ENCODE measurements at places on chromosomes 1 and 21.

GRCh38 chr1:5637171-5637570 lies 355.1 kb downstream of the NPHP4 start:
- DNase-seq, result no peak

DNA sequence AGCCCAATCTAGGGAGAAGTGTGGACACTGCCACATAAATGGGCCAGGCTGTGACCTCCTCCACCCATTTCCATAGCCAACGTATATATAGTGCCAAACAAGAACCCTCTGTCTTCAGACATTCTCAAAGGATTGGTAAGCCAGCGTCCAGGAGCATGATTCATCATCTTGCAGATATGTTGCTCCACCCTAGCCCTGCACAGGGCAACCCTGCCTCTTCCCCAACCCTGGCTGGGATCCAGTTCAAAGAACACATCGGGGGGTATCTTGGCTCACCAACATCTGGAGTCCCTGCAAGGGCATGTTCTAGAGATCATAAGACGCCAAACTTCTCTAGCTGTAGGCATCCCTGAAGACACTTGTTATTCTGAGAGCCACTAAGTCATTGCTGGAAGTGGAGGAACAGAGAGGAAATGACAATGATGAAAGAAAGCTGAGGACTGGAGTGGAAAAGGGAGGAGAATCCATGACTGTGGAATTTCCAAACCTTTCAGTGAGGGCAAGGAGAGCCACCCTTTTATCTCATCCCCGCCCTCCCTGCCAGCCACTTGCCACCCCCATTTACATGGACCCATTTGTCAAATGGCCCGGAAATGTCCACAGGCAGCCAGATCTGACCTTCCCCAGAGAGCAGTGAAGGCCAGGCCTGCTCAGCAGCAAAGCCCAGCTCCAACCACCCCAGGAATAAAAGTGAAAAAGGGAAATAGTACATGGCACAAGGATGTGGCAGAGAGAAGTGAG lies 144.1 kb upstream of the CTTNBP2NL start:
- no peak for DNase-seq

DNA sequence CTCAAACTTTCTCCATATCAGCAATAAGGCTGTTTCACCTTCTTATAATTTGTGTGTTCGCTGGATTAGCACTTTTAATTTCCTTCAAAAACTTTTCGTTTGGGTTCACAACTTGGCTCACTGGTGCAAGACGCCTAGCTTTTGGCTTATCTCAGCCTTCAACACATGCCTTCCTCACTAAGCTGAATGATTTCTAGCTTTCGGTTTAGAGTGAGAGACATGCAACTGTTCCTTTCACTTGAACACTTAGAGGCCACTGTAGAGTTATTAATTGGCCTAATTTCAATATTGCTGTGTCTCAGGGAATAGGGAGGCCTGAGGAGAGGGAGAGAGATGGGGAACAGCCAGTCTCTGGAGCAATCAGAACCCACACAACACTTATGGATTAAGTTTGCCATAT lies 41.2 kb upstream of the IFNLR1 start:
- no peak for DNase-seq

- DNase-seq, result no peak
Observed at GRCh38 chr1:55938376-55938850, 641.0 kb downstream of the PLPP3 start.

DNA sequence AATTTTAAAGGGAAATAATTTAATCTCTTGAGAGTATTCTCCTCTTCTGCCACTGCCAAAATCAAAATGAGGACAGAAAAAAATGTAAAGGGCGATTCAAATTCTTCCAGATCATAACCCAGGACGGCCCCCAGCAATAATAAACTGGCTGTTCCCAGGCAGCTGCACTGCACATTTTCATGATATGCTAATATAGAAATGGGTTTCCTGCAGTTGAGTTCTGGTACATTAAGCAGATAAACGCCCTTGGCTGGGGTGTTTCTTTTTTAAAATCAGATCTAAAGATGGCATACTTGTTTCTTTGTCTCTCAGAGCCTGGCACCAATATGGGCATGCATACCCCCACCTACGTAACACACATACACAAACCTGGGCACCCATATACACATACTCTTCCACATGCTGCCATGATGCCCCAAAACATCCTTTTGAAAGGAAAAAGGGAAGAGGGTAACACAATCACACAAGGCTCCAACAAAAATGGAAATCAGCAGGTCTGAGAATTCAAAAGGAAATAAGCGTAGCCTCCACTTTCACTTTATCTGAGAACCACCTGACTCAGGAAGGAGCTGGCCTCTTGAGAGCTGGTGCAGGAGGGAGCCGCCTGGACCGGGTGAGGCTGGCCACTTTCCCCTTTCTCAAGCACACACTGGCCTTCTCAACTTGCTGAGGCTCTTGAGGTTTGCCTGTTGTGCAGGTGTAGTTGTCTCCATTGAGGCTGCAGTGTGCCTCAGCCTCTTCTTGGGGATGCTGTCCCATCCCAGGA lies 653.4 kb downstream of the KIF26B start:
- no peak for DNase-seq

- DNase-seq, result no peak
Observed at GRCh38 chr1:12549460-12550349, 68.3 kb downstream of the DHRS3 start.

- DNase-seq, result no peak
Observed at GRCh38 chr1:21853131-21853427, 41.0 kb downstream of the LDLRAD2 start.

DNA sequence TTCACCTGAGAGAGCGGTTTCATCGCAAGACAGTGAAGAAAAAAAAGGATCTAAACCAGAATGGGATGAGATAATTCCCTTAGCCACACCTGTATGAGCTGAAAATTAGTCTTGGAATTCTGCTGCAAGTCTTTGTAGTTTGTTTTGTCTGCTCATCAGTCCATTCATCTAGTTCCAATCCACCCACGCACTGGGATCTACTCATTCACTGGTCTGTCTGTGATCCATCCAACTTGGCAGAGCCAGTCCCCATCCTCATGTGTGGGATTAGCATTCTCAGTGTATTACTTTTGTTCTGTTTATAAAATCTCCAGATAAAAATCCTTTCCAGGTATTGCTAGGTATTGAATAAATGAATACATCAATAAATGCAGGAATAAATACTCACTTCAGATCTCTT lies 266.5 kb upstream of the USP24 start:
- DNase-seq, result no peak

DNA sequence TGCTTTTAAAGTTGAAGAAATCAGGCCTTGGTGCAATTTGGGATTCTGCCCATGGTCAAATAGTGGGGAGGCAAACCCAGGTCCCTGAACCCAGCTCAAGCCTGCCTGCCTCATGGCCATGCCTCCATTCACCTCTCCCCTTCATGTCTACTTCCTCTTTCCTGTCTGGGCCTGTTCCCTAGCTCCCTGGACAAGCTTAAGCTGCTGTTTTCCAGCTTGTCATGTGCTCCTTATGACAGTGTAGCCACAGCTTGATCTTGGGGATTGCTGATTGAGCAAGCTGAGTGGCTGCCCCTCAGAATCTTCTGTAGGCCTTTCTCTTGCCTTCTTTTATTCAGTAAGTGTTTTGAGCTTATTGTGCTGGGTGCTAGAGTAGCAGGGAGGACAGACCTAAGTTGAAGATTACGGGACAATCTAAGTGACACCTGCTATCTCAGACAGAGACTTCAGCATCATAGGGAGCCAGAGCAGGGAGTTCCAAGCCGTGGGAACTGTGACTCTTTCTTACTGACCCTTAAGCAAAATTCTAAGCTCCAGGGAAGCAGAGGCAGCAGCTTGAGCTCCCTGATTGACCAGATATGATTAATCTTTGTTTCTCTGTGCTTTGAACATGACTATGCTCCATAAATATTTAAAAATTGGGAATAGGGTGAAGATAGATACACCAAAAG lies 520 bp upstream of the MR1 start:
- no peak for DNase-seq

- no peak for DNase-seq
Observed at GRCh38 chr1:39381839-39382238, 109.6 kb upstream of the BMP8A start.

- no peak for DNase-seq
Observed at GRCh38 chr1:112878321-112878720, 77.7 kb downstream of the SLC16A1 start.

DNA sequence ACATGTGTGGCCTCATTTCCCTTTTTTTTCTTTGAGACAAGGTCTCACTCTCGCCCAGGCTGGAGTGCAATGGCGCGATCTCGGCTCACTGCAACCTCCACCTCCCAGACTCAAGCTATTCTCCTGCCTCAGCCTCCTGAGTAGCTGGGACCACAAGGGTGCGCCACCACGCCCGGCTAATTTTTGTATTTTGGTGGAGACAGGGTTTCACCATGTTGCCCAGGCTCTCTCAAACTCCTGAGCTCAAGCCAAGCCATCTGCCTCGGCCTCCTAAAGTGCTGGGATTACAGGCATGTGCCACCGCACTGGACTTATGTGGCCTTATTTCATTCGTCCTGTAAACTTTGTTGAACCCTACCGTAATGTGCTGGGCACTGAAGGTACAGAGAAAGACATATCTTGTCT lies 569 bp upstream of the WARS2 start:
- DNase-seq, result peak; percentile 10

GRCh38 chr1:81435175-81435574 lies 365.6 kb upstream of the ADGRL2 start:
- DNase-seq, result no peak

GRCh38 chr1:237227476-237227875 lies 185.5 kb downstream of the RYR2 start:
- no peak for DNase-seq

- no peak for DNase-seq
Observed at GRCh38 chr1:240652549-240652948, 40.6 kb upstream of the GREM2 start.

GRCh38 chr1:22217811-22218460 lies 75.0 kb upstream of the WNT4 start:
- DNase-seq, result no peak

- DNase-seq, result no peak
Observed at GRCh38 chr1:64757213-64757612, 12.3 kb downstream of the RAVER2 start.

DNA sequence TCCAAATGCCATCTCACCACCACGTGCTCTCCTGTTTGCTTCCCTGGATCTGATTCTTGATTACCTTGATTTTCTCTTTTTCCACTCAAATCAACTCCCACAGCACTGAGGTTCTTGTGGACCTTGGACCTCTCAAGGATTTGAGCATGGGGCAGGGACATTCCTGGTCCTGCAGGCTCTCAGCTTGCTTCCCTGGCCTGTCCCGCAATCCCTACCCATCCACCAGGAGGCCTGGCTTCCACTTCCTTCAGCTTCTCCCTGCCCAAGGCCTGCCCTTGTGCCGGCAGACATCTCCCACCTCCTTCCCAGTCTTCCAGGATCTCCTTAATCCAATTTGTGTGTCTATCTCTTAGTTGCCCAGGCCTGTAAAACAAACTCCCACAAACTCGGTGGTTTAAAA lies 21.6 kb downstream of the PLA2G2A start:
- no peak for DNase-seq

GRCh38 chr1:230174471-230175162 lies 107.6 kb downstream of the GALNT2 start:
- DNase-seq, result no peak

- no peak for DNase-seq
Observed at GRCh38 chr1:42937141-42937696, 21.4 kb downstream of the SLC2A1 start.

GRCh38 chr1:76048219-76048618 lies 26.3 kb upstream of the ST6GALNAC3 start:
- DNase-seq, result no peak

- no peak for DNase-seq
Observed at GRCh38 chr1:116352349-116352813, 20.7 kb upstream of the ATP1A1 start.

GRCh38 chr1:96214982-96215381 lies 506.6 kb upstream of the PTBP2 start:
- no peak for DNase-seq

GRCh38 chr1:154423304-154423987 lies 18.3 kb downstream of the IL6R start:
- no peak for DNase-seq

GRCh38 chr1:245771511-245772281 lies 616.9 kb downstream of the KIF26B start:
- DNase-seq, result no peak

DNA sequence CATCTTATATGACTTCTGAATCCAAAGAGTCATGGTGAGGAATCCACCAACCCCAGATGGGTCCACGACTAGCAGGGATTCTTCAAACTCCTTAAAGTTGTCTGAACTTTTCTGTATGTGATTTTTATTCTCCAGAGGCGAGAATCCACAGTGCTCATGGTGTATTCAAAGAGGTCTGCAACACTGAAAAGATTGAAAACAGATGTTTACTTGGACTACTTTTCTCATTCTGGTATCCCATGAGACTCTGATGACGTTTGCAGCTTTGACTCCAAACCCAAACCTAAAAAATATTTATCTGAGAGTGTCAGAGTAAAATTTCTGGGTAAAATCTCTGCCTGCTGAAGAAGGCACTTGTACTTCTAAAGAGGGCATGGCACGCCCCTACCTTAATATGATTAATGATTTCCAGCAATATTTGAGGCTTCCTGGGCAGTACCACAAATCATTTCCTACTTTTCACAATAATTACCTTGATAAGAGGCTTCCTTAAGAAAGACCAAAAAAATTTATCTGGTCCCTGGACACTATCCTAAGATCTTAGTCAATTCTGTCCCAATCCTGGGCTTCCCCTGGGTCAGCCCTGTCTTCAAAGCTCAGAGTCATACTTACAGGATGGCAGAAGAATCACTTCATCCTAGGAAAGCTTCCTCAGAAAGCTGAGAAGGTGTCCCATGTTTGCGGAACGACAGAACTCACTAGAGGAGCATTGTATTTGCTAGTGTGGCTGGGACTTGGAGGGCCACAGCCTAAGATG lies 76.5 kb upstream of the MAP10 start:
- no peak for DNase-seq

GRCh38 chr1:68959461-68960030 lies 462.7 kb upstream of the DEPDC1 start:
- no peak for DNase-seq

GRCh38 chr1:113940365-113941244 lies 11.5 kb downstream of the HIPK1 start:
- DNase-seq, result peak; percentile 19

Measured in stimulated activated CD8-positive, alpha-beta memory T cell treated with anti-CD3 and anti-CD28 coated beads, Interleukin-7, amount 100 ng/mL, for 1 hour (primary cell).